ENCODE measurements at places on chromosomes 1 and 21.

DNA sequence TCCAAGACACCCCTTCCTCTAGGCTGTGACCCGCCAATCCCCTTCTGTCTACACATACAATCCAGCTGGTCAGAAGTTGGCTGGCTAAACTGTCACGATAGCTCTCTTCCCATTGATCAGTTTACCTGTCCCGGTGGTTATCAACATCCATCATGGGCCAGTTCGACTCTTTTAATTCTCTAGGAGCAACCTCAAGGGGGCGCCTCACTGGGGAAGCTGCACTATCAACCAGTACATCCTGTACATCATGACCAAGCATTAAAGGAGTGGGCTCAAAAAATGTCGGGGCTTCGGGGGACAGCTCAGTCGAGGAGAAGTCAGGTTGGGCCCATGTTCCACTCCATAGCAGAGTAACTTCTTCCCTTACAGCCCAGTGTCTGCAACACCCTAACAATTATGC lies 53.2 kb upstream of the B3GALNT2 start:
- DNase-seq: no peak

GRCh38 chr1:93659822-93660503 lies 21.7 kb downstream of the BCAR3 start:
- no peak for DNase-seq

DNA sequence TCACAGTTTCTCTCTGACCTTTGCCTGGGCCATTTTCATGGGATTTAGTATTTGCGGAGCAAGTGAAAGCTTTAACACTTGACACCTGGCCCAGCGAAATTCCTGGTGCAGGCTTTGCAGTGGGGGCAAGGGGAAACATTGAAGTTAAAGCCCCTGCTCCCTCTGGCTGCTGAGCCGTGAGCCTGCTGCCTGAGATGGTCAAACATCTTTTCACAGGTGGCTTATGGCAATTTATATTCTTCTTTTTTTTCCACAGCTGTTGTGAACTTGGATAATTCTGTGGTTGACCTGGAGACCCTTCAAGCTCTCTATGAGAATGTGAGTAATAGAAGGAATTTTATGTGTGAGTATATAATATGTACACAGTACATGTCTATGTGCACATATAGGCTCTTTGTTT lies 202.9 kb downstream of the FMN2 start:
- DNase-seq: no peak

GRCh38 chr1:84303314-84303830 lies 1.9 kb downstream of the SAMD13 start:
- no peak for DNase-seq

Measured in fibroblast of skin of left quadriceps (primary cell).